Femur (tissue), 1 donor: ENCODE measurements at places on chromosomes 3 and 15.

DNA sequence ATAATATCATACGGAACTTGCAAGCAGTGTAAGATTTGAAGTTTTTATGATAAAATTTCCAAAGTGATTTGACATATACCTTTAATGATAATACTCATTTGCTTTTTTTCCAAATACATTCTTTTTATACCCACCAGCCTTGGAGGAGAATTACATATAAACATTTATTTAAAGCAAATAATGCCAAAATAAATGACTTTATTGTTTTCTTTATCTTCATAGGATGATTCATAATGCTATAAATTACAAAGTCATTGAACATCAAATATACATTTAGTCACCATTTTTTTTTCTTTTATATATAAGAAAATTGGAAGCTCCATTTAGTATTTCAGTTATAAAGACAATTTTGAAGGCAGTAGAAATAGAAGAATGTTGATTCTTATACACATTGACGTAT lies 450.9 kb downstream of the NAALADL2 start:
- DNase-seq = no peak

DNA sequence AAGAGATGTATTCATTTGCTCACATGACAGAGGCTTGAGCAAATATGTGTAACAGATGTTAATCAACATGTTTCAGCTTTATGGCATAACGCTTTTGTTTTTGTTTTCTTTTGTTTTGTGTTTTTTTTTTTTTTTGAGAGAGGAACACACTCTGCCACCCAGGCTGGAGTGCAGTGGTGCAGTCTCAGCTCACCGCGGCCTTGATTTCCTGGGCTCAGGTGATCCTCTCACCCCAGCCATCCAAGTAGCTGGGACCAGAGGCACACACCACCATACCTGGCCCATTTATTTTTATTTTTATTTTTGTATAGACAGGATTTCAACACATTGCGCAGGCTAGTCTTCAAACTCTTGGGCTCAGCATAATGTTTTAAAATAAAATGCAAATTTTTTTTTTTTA lies 1504.4 kb upstream of the CADM2 start:
- no peak for DNase-seq

- peak; percentile 58 for DNase-seq
These were observed 171.6 kb upstream of the NR2F2 start for GRCh38 chr15:96158938-96159337.

DNA sequence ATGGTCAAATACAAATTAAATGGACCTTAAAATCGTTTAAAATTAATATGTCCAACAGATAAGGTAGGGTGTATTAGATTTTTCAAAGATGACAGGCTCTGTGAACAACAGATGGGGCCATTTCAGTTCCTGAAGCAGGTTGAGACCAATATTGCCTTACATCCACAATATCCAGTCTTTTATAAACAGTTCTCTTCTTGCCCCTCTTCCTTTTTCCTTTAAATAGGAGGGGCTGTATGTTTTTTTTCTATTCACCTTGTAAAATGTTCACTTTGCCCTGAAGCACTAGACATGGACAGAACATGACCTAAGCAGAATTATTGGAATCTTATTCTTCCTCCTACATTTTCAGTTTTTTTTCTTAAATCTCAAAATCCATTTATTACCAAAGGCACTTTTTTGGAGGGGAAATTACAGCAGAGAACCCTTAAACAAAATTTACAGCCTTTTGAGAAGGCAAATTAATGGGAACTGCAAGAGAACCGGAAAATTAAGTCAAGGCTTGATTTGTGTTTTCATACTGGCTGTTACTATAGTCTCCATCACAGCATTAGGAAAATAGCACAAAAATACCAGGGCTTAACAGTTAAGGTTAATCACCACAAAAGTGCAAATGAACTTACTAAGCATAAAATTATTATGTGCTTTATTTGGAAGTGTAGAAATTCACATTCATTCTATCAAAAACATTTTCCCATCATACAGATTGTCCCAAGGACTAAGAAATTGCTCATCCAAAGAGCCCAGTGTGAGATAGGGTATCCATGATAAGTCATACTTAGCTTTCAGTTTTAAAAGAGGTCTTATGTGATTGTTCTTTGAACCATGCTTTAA lies 55.8 kb downstream of the CMSS1 start:
- DNase-seq = no peak

GRCh38 chr3:32288819-32289218 lies 50.3 kb downstream of the CMTM8 start:
- no peak for DNase-seq

GRCh38 chr3:81484520-81484919 lies 276.9 kb downstream of the GBE1 start:
- no peak for DNase-seq

- no peak for DNase-seq
These were observed 798.7 kb upstream of the SEMA6D start for GRCh38 chr15:46918462-46919140.

- no peak for DNase-seq
These were observed 12.5 kb upstream of the SKIL start for GRCh38 chr3:170344971-170345370.

DNA sequence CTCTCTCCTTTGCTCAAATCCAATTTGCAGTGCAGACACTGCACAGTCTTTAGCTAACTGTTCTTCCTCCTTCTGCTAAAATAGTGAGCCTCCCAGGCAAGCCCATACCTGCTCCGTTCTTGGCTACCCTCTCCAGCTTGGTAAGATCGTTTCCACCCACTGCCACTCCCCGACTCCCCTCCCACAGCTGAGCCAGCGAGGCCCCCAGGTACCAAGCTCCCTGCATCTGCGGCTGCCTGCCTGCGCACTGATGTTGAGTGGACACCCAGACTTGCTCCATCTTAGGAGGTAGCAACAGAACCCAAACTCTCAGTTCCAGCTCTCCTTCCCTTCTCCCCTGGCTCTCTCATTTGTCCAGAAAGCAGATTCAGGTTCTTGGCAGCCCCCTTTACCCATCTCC lies 7.9 kb upstream of the TNK2 start:
- DNase-seq = no peak

- no peak for DNase-seq
These were observed 114.2 kb upstream of the TJP1 start for GRCh38 chr15:29936353-29937049.

GRCh38 chr15:100761290-100761935 lies 118.2 kb upstream of the ALDH1A3 start:
- DNase-seq = peak; percentile 50

GRCh38 chr3:55297245-55297644 lies 189.9 kb downstream of the WNT5A start:
- DNase-seq = no peak

GRCh38 chr3:183653209-183654064 lies 18.0 kb downstream of the KLHL24 start:
- no peak for DNase-seq

DNA sequence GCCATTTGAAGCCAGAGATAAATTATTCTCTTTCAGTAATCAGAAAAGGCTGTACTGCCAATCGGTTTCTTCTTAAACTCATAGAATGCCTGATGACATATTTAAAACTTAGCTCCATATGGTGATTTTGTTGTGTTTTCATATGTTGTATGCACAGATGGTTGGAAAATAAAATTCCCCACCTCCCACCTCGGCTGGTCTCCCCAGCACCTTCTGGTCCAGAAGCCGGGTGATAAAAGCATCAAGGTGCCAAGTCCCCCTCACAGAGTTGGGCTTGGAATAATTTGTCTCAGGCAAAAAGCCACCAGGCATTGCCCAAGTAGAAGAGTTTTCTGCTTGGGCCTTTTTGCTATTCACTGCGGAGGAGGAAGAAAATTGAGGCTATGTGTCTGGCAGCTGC lies 18.4 kb downstream of the LARS2 start:
- DNase-seq = no peak

- no peak for DNase-seq
These were observed 172 bp downstream of the ITPKA start for GRCh38 chr15:41493902-41494189.

GRCh38 chr3:156395961-156396710 lies 158.8 kb downstream of the SSR3 start:
- DNase-seq = no peak

- no peak for DNase-seq
These were observed 86.2 kb downstream of the SEC22A start for GRCh38 chr3:123287962-123288302.

DNA sequence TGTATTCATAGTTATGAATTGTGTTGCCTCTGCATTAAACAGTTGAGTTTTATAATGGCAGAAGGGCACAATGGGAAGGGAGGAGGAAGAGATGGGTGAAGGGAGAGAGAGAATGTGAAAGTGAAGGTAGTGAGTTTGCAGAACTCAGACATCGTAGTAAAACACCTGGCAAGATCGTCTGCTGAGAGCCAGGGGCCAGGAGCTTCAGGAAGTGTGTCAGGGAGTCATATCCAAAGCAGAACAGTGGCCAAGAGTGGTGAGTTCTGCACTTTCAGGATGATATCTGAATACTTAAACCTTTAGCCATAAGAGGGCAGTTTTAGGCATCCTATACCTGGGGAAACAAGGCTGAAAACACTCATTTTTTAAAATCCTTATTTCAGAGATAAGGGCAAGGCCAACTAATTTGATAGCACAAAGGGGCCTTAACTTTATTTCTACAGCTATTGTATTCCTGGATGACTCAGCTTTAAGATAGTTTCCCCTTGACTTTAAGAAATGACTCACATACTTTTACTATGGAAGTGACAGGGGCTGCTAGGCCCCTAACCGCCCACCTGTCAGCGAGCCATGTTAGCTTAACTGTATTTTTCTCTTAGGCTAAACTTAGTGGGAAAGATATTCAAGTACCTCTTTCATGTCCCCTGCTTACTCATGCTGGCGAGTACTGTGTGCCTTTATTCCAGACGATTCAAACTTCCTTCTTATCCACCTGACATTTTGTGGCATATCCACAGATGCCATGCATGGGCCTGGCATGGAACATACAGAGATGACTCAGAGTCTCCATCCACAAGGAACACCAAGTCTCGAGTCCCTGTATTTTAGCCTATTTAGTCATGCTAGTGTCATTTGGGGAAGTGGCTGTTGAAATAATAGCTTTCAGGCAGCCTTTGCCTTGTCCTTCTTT lies 53.9 kb downstream of the RLBP1 start:
- DNase-seq = no peak

DNA sequence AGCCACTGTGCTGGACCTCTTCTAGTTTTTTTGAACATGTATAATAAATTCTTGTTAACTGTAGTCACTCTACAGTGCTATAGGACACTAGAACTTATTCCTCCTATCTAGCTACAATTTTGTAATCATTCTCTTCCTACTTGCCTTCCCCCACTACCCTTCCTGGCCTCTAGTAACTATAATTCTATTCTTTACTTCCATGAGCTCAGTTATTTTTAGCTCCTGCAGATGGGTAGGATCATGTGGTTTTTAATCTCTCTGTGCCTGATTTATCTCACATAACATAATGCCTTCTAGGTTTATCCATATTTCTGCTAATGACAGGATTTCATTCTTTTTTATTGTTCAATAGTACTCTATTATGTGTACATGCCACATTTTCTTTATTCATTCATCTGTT lies 113.2 kb upstream of the FGF7 start:
- no peak for DNase-seq

DNA sequence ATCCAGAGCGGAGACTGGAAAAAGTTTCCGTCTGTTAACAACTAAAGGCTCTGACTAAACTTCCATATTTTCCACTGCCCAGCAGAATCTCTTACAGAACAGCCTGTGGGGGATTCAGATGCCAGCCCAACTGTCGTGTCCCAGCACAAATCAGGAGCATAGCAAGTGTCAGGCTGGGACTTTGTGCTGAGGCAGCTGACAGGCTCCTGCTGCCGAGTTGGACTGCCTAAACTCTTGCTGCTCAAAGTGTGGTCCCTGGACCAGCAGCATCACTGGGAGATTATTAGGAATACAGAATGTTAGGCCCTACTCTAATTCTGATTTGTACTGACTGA lies 31.2 kb upstream of the CMTM7 start:
- no peak for DNase-seq

DNA sequence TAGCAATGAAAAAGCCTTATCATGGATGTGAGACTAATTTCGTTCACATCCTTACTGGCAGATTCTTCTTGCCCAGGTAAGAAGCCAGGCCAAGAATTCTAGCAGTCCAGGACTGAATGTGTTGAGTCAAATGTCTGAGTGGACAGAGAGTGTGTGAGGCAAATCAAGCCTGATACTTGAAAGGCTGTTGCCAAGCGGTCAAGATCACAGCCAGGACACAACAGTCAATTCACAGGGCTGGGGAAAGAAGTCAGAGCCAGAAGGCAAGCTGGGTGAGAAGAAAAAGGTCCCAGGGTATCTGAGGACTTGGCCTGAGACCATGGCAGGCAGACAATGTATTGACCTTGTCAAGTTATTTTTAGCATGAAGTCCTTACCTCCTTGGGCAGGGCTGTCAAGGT lies 301.3 kb downstream of the ZNF385D start:
- DNase-seq = no peak

- no peak for DNase-seq
These were observed 276.4 kb downstream of the POLQ start for GRCh38 chr3:121269389-121269788.

- no peak for DNase-seq
These were observed 288.2 kb upstream of the RORA start for GRCh38 chr15:61517335-61517734.

- DNase-seq = no peak
These were observed 418 bp downstream of the ALPK3 start for GRCh38 chr15:84817466-84818081.

- DNase-seq = no peak
These were observed 26.9 kb downstream of the PRKAR2A start for GRCh38 chr3:48820612-48821324.

DNA sequence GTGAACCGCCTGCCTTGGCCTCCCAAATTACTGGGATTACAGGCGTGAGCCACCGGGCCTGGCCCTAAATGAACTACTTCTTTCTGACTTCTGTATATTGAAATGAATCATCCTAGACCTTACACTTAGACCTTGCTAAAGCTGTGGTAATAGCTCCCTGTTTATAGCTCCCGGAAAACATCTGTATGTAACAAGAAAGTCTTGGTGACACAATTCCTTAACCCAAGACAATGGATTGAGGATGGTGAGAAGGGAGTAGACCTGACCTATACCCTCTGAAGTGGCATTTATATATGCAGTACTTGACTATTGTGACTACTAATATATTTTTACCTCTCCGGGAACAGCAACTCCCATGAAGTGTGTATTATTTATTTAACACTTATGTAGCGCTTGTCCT lies 48.0 kb upstream of the TBL1XR1 start:
- no peak for DNase-seq

DNA sequence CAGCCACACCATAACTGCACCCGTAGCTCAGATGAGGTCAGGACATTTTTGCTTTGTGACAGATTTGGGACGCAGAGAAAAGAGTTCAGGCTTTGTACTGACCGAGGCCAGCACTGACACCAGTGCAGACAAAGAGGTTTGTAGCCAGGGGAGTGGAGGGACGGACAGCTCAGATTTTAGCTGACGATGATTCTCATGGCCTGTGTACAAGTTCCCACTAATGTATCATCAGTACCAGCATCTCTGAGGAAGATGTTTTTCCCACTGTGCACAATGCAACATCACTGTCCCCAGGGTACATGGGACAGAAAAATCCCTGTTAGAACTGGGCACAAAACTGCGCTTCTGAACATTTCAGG lies 112.7 kb downstream of the SLCO3A1 start:
- no peak for DNase-seq

DNA sequence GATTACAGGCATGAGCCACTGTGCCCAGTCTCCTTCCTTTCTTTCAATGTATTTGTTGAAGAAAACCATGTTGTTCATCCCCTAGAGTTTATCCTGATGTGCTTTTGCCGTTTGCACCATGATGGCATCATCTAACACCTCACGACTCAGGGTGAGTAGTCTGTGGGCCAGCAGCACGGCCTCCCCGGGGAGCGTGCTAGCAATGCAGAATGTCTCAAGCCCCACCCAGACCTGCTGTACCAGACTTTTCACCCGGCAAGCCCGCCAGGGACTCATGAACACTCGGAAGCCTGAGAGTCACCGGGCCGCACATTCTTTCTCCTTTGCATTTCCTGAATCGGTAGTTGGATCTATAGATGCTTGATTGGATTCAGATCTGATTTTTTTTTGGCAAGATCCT lies 64.6 kb downstream of the RPN1 start:
- DNase-seq = no peak
